ENCODE measurements at places on chromosomes 6 and 20.

DNA sequence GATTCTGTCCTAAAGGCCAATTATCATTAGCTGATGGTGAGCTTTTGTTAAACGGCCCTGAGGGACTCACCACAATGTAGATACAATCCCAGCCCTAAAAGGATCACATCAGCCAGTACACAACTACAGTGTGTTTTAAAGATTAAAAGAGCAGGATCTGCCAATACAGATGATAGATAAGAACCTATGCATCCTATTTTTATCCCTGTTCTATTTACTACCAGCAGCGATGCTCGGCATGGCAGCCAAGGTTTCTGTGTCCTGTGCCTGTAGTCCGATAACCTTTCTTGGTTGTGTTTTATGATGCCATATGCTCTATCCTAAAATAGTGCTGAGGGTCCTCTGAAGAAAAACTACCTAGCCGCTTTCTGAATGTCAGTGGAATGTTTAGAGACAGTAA is 289.4 kb downstream of the PHACTR1 start:
- DNase-seq: no peak

- no peak for DNase-seq
Measured at GRCh38 chr20:60648556-60648955, 603.5 kb upstream of the CDH4 start.

DNA sequence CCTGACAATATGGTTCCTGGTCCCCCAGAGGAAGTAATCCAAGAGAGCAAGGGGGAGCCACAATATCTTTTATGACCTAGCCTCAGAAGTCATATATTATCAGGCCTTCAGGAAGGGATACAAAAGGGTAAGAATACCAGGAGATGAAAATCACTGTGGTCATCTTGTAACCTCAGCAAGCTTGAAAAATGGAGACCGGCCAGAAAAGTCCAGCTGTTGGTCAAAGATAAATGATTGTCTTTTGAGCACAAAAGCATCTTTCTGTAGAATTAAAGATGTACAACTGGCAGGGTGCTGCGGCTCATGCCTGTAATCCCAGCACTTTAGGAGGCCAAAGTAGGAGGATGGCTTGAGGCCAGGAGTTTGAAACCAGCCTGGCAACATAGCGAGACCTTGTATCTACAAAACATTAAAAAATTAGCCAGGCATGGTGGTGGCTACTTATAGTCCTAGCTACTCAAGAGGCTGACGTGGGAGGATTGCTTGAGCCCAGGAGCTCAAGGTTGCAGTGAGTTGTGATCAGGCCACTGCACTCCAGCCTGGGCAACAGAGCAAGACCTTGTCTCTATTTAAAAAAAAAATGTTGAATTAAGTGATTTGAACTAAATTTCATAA is 118.0 kb upstream of the MARCKS start:
- no peak for DNase-seq

- peak; percentile 80 for DNase-seq
Measured at GRCh38 chr20:47610247-47610944, 108.7 kb downstream of the NCOA3 start.
